ENCODE measurements at places on chromosomes 1 and 21. TPM values are rescaled to one million over a fixed set of nuclear protein-coding genes. Genes with fewer than 3 reads are reported as not detected.

The ROR1 gene
- 37.2 TPM for total RNA-seq

The LRRC53 gene
- total RNA-seq = not detected

The TSACC gene
- 2.8 TPM for total RNA-seq

The TUFT1 gene
- 34.9 TPM for total RNA-seq

The DFFB gene
- total RNA-seq = 7.7 TPM

The PKP1 gene
- not detected for total RNA-seq

The SAMSN1 gene
- not detected for total RNA-seq

DNA sequence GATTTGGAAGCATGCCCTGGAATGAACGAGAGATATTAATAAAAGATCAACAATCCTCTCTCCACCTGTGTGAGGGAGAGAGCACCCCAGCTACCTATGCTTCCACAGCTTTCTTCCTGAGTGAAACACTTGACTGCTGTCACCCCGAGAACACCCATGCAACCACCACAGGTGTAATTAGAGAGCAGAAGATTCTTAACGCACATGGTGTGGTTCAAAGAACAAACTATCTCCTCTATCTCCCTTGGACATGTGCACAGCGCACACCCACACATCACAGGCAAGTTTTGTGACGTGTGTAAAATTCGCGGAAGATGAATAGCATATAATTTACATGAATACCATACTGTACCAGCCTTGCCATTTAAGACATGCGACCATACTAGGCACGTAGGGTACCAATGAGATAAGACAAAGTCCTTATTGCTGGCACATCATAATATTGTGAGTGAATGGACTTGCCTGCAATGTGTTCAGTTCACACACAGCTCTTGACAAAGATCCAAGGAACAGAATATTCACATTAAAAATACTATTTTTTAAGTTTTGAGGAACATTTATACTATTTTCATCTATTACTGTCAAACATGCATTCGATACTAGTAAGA, 11.6 kb downstream of the ERRFI1 start:
- H3K4me3 ChIP-seq = no peak overlapping the region
- peaks cover 48% of the 10 kb centered on the region for H3K4me1 ChIP-seq
- H3K27ac ChIP-seq = no peak overlapping the region

DNA sequence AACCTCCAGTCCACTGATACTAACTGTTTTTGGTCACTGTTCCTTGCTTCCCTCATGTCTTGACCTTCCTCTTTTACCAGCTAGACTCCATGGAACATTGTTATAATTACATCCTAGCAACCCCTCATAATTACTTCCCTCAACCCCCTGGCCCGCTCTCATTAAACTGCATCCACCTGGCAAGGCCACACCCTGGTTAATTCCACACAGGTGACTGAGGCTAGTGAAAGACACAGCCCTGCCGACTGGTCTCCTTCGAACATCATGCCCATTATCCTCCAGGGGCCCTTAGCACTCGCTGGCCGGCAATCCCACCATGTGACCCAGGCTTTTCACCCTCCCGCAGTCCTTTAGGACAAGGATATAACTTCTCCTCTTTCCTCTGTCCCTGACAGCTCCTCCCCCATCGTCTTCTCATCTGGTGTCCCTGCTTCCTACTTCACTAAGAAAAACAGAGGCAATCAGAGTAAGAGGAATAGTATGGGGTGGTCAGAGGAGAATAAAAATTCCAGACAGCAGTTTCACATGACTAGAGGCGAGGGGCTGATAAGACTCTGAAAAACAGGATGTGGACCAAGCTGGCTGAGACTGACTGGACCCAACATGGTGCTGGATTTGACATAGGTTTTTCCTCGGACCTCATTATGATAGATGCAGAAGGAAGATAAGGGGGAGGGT, 8.8 kb upstream of the TENT5B start:
- H3K27me3 ChIP-seq = no peaks in the 10 kb centered on the region
- no peaks in the 10 kb centered on the region for H3K4me1 ChIP-seq
- no peak overlapping the region for H3K27ac ChIP-seq
- H3K36me3 ChIP-seq = no peaks in the 10 kb centered on the region
- DNase-seq = no peak

DNA sequence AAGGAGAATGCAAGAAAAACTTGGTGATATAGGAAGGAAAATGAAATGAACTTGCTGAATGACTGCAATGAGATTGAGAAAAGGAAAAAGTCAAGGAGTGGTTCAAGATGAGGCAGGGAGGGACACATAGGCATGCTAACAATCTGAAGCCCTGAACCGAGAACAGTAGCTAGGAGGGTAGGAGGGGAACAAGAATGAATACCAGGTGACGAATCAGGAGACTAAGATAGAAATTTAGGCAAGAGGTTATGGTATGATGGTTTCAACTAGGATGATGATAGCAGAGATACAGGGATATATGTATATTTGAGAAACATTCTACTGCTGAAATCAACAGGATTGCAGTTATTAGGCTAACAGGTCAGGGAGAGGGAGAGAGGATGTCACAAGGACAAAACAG, 44.1 kb downstream of the SMYD3 start:
- no peaks in the 10 kb centered on the region for H3K36me3 ChIP-seq
- no peak overlapping the region for H3K27ac ChIP-seq
- DNase-seq = no peak
- H3K4me1 ChIP-seq = no peaks in the 10 kb centered on the region
- no peaks in the 10 kb centered on the region for H3K27me3 ChIP-seq

DNA sequence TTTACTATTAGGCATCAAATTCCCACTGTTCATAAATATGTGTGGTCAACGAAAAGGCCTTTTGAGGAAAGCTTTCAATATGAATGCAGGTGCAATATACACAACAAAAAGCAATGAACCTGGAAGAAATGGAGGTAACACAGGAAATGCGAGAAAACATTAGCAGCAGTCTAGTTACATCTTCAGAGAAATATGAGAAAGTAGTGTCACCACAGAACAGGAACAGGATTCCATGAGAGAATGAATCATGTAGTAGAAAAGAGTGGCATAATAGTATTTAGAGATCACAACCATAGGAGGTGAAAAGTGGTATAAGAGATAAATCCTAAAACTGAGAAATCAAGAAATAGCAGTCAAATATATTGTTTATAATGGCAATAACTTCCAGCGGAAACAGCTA, 103.7 kb downstream of the AK5 start:
- H3K36me3 ChIP-seq = no peaks in the 10 kb centered on the region
- no peak for DNase-seq
- no peak overlapping the region for H3K27ac ChIP-seq
- no peaks in the 10 kb centered on the region for H3K27me3 ChIP-seq
- no peak overlapping the region for H3K4me3 ChIP-seq

DNA sequence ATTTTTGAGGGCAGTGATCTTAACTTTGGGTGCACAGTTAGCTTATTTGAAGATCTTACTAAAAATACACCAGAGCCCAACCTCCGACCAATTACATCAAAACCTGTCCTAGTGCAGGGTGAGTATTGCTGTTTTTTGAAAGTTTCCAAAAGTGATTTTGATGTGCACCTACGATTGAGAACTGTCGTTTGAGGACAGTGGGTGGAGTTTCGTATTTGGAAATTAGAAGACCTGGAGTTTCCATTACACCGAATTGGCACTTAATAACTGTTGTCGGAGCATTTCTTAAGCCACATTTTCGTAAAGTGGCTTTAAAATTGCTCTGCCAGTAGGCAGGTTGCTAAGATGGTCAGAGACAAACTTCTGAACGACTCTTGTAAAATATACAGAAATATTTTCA, 1.1 kb downstream of the SOD1 start:
- H3K27me3 ChIP-seq = no peaks in the 10 kb centered on the region
- peak overlapping the region; percentile 97 for H3K4me3 ChIP-seq
- peak overlapping the region; percentile 94 for H3K27ac ChIP-seq

DNA sequence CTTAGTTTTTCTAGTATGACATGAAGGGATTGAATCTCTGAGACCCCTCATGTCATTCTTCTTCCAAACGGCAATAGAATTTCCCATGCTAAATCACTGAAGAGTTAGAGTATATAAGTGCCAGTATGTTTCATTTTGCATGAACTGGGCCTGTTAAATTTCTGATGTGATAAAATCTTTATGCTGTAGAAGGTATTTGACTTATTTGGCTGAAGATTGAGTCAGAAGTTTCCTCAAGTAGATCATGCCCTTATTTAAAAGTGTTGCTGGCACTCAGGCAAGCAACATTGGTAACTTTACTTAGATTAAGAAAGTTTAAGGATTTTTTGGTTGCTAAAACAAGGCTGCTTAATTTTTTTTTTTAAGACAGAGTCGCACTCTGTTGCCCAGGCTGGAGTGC, 13.3 kb downstream of the ATF6 start:
- no peak for DNase-seq
- no peaks in the 10 kb centered on the region for H3K4me1 ChIP-seq
- H3K27me3 ChIP-seq = no peaks in the 10 kb centered on the region
- H3K4me3 ChIP-seq = no peak overlapping the region

DNA sequence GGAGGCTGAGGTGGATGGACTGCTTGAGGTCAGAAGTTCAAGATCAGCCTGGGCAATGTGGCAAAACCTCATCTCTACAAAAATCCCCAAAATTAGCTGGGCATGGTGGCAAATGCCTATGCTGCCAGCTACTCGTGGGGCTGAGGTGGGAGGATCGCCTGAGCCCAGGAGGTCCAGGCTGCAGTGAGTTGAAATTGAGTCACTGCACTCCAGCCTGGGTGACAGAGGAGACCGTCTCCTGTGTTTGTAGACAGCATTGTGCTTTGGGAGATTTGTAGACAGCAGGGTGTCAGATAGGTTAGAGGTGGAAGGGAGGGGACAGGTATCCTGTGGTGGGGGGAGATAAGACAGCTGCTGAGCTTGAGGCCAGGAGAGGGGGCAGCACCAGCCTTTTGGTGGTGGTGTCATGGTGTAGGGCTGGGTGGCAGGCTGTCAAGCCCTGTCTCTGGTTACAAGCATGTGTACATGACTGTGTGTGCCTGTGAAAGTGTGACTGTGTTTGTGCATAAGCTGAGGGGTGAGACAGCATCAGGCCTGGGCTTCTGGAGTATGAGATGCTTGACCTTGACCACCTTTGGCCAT, 15.2 kb downstream of the PPFIA4 start:
- no peak overlapping the region for H3K4me3 ChIP-seq
- no peaks in the 10 kb centered on the region for H3K36me3 ChIP-seq
- H3K27me3 ChIP-seq = no peaks in the 10 kb centered on the region
- no peak for DNase-seq
- peaks cover 8% of the 10 kb centered on the region for H3K4me1 ChIP-seq
- H3K27ac ChIP-seq = peak overlapping the region; percentile 50

GRCh38 chr1:94039514-94039870, 81.5 kb downstream of the ABCA4 start:
- no peaks in the 10 kb centered on the region for H3K27me3 ChIP-seq
- H3K4me1 ChIP-seq = 0 out of 2 replicates have a peak, but pooled peaks cover 5% of the 10 kb centered on the region
- H3K4me3 ChIP-seq = no peak overlapping the region

- H3K27ac ChIP-seq = peak overlapping the region; percentile 69
- no peaks in the 10 kb centered on the region for H3K36me3 ChIP-seq
- H3K4me3 ChIP-seq = no peak overlapping the region
These were observed 26.8 kb upstream of the BACH1 start for GRCh38 chr21:29271927-29272333.

- H3K27ac ChIP-seq = no peak overlapping the region
- H3K27me3 ChIP-seq = no peaks in the 10 kb centered on the region
- H3K4me3 ChIP-seq = no peak overlapping the region
- no peak for DNase-seq
These were observed 253.2 kb downstream of the KIF26B start for GRCh38 chr1:245407983-245408382.

- H3K4me3 ChIP-seq = no peak overlapping the region
- no peak overlapping the region for H3K27ac ChIP-seq
- H3K4me1 ChIP-seq = no peaks in the 10 kb centered on the region
- no peaks in the 10 kb centered on the region for H3K36me3 ChIP-seq
These were observed 14.7 kb downstream of the OBSCN start for GRCh38 chr1:228222548-228222947.

DNA sequence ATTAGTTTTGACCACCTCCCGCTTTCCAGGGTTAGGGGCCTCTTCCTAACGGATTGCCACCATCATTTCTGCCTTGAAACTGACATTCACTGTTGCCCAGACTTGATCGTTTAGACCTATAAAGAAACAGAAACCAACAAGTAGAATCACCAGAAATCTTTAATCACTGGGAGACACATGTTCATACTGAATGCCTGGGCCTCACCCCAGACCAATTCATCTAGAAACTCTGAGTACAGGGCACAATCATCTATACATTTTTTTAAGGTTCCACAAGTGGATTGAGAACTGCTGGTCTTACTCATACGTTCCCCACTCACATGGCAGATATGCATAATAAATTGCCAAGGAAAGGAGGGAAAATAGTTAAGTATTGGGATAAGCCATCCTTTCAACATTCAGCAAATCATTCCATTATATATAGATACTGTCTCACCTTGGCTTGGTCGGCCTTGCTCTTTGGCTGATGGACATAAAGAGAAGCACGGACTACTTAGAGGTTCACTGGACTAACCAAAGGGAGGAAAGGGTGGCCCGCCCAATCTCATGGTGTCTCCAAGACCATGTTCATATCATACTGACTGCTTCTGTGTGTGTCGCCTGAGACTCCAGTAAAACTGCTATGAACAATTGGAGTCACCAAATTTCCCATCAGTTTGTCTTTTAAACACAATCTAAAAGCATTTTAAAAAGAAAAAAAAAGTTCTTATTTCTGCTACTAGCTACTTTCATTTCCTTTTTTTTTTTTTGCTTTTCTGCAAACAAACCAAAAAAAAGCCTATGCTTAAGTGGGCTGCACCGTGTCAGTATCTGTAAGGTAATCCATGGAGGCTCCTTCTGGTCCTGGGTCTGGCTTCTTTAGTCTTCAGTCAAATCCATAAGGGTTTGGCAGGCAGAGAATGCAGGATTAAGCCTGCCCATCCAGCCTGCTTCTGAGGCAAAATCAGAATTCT, 9.4 kb upstream of the TARBP1 start:
- H3K27me3 ChIP-seq = no peaks in the 10 kb centered on the region
- H3K4me1 ChIP-seq = peaks cover 26% of the 10 kb centered on the region
- H3K27ac ChIP-seq = no peak overlapping the region
- no peak for DNase-seq
- H3K36me3 ChIP-seq = no peaks in the 10 kb centered on the region

- H3K27ac ChIP-seq = no peak overlapping the region
- no peak overlapping the region for H3K4me3 ChIP-seq
- no peaks in the 10 kb centered on the region for H3K4me1 ChIP-seq
- DNase-seq = no peak
These were observed 217.6 kb downstream of the TRABD2B start for GRCh38 chr1:47779613-47780012.

DNA sequence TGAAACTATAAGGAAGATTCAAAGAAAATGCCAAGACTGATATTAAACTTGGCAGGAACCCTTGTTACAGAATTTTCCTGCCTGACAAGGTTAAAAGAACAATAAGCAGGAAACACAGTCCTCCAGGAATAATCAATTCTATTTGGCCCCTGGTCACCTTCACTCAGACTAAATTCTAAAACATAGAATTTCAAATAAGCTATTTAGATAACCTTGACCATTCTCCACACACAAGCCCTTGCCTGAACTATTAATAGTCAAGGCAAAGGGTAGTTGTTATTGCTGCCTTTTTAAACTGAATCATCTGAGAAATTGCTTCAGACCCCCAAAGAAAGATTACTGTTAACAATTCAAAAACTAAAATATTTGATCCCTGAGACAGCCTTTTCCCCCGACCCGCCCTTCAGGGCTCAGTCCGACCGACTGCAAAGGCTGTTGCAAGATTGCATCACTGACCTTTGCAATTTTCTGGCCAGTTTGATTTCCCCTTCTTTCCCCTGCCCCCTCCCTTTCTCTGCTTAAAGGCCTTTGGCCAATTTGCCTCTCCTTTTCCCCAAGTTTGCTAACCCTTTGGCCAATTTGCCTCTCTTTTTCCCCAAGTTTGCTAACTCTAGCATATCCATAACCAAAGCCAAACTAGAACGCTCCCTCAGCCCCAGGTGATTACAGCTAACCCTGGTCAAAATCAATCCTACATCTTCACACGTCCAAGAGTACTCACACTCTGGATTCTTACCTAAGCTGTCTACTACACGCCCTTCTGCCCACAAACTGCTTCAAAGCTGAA, 1.4 kb upstream of the G0S2 start:
- peaks cover 12% of the 10 kb centered on the region for H3K4me1 ChIP-seq
- DNase-seq = peak; percentile 42
- H3K27me3 ChIP-seq = no peaks in the 10 kb centered on the region
- H3K36me3 ChIP-seq = 0 out of 2 replicates have a peak, but pooled peaks cover 1% of the 10 kb centered on the region
- peak overlapping the region; percentile 81 for H3K27ac ChIP-seq

All from Caco-2 (cell line).